ENCODE measurements at places on chromosomes 13 and 19.

- DNase-seq, result no peak
These were observed 60.9 kb downstream of the WDFY2 start for GRCh38 chr13:51645154-51645650.

- DNase-seq, result no peak
These were observed 1669.9 kb upstream of the SPRY2 start for GRCh38 chr13:82010780-82011179.

DNA sequence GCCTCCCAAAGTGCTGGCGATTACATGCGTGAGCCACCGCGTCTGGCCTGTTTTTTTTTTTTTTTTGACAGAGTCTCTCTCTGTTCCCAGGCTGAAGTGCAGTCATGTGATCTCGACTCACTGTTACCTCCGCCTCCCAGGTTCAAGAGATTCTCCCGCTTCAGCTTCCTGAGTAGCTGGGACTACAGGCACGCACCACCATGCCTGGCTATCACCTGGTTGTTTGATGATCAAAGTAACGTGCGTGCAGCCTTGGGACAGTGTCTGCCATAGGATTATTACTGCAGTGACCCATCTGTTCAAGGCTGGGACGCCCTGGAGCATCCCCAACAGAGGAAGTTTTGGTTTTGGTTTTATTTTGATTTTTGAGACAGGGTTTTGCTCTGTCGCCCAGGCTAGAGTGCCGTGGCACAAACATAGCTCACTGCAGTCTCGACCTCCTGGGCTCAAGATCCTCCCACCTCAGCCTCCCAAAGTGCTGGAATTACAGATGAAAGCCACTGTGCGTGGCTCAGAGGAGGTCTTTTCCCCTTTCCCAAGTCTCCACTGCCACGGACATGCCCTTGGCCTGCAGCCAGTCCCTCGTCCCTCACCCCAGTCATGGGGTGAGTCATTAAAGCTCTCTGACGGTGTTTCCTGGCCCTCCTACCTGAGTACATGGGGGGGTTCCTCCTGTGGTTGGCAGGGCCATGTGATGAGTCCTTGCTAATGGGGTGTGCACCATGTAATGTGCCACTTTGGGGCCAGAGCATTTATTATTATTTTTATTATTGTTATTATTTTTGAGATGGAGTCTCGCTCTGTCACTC is 65.6 kb downstream of the IER2 start:
- no peak for DNase-seq

DNA sequence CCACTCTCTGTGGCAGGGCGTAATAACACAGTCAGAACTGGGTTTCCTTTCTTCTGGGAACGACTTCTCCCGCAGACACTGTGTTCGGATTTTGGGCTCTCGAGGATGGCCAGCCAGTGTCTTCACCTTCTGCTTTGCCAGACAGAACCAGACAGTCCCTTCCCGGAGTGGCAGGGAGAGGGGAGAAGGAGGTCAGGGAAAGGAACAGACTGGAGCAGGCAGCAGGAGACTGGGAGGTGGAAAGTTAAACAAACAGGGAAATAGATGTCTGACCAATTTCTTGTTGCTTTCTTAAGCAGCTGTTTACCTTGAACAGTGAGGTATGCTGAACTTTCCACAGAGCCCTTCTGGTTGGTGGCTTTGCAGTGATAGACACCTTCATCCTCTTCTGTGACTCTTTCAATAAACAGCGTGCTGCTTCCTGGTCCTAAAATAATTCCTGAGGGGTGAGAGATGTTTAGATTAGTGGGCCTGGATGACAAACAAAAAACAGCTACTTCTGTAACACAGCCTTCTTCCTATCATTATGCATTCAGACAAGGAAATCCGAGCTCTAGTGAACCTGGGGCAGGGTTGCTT is 137.6 kb downstream of the FLT1 start:
- no peak for DNase-seq

GRCh38 chr19:33441277-33441699 is 67.8 kb downstream of the CEBPG start:
- no peak for DNase-seq

GRCh38 chr13:86877441-86877840 is 793.7 kb upstream of the SLITRK5 start:
- no peak for DNase-seq

- DNase-seq, result no peak
These were observed 36.4 kb upstream of the IGFL1 start for GRCh38 chr19:46192992-46193650.

GRCh38 chr19:10288662-10289166 is 1.0 kb upstream of the ICAM5 start:
- DNase-seq, result no peak
